Left kidney (tissue), 8 donors: ENCODE measurements at places on chromosomes 7 and 10. TPM values are rescaled to one million over a fixed set of nuclear protein-coding genes. Genes with fewer than 3 reads are reported as not detected.

DNA sequence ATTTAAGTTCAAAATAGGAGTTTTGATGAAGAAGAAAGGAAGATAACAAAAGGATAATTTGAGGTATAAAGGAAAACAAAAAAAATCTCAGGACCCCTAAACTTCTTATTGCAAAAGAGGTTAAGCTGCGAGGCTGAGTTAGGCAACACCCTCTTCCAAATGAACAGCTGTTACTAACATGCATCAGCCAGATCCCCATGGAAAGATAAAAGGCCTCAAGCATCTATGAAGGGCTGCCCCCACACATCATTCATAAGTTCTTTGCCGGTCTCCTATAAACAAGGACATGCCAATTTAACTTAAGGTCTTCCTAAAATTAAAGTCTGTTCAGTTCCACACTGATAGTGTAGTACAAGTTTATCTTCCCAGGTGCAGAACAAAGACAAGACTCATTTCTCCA lies 75.8 kb upstream of the IMMP2L start:
- DNase-seq, result no peak

GRCh38 chr10:87090779-87091178 lies 3.9 kb downstream of the GLUD1 start:
- DNase-seq, result no peak

OR6V1 gene
- not detected for polyA plus RNA-seq

DNA sequence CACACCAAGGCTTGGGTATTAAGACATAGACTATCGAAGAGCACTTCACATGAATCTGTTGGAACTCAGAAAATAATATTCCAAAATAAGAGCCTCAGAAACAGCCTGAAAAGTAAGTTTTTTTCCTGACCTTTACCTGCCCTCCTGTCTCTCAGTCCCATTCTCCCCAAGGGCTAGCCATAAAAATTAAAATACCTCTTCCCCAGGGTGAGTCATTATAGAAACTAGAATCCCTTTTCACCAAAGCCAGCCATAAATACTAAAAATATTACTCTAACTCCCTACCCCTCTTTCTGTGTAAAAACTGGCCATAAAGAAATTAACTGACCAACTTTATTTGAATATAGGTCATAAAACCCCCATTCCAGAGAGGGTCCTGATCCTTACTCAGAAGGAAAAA lies 87.9 kb upstream of the TMEM106B start:
- DNase-seq, result no peak

DNA sequence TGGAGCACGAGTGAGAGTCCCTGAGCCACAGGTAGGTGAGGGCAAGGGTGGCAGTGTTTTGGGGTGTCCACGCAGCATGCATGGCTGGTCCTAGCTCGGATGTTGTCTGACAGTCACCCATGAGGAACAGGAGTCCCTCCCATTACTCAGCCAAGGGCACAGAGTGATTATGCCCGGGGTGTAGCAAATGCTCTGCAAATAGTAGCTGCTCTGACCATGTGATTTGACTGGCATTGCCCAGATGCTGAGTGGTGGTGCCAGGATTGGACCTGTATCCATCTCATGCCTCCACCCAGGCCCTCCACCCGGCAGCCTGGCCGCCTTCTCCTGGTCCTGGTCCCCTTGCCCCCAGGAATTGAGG lies 150.8 kb downstream of the GRK5 start:
- no peak for DNase-seq

CRYGN gene
- 4.4 TPM for polyA plus RNA-seq

GRCh38 chr7:3283130-3283704 lies 17.8 kb upstream of the SDK1 start:
- DNase-seq, result no peak

BTBD16 gene
- polyA plus RNA-seq, result 1.4 TPM

- no peak for DNase-seq
Observed at GRCh38 chr7:77734659-77735421, 38.6 kb downstream of the RSBN1L start.

PTF1A gene
- not detected for polyA plus RNA-seq

DNA sequence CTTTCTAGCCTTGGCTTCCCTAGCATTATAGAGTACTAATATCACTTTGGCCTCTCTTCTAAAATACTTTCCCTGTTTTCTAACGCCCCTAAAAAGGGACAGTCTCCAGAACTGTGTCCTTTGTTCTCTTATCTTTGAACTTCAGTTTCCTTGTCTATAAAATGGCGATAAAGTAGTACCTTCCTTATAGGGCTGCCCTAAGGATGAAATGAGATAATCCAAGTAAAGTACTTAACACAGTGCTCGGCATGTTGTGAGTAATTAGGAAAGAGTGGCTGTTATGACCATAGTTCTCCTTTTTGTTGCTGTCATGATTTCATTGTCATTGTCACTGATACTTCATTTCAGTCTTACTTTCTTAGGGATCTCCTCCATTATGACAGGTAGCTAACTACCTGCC lies 114.7 kb downstream of the EXOC4 start:
- DNase-seq, result no peak

DNA sequence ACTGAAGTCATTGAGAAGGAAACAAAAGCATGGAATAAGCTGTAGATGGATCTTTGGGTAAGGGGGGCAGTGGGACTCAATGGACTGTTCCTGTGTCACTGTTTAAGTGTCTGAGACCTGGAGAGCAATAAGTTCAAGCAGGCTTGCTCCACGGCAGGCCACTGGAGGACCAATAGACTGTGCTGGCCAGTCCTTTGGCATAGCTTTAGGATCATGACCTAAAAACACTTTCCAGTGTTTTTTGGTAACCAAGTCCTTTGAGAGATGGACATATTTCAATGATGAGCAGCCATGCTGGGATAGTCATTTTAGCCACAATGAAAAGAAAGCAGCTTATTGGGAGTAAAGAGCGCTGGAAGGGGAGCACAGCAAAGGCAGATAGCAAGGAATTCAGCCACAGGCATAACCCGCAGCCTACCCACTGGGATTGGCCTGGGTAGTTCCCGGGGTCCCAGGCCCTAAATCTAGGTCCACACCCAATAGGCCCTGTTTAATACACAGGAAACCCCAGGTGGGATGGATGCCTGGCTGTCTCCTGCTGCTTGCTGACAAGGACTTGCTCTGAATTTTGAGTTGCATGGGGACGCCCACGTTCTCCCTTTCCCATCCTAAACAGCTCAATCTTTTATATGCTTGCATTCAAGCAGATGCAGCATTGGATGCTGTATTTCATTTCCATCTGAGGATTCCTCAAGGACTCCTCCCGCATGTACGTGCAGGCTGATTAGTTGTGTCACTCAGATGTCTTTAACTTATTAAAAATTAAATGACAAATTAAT lies 727.2 kb downstream of the KCNMA1 start:
- no peak for DNase-seq

DNA sequence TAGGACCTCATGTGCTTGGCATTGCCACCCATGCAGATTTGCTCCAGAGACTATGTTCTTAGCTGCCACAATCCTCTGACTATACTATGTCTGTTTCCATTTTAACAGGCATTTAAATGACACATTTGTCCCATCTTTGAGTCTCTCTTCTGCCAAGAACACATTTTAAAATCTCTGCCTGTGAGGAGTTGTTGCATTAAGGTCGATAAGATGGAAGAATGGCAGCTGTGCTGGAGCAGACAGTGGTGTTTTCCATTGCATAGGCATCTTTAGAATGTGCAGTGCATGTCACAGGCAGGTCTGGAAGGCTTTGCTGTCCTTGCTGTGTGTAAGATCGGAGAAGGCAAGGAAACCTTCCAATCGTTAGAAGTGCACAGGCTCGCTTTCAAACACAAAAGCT lies 70.9 kb upstream of the CELF2 start:
- DNase-seq, result no peak

GRCh38 chr10:30580241-30580640 lies 49.3 kb downstream of the LYZL2 start:
- DNase-seq, result no peak

DNA sequence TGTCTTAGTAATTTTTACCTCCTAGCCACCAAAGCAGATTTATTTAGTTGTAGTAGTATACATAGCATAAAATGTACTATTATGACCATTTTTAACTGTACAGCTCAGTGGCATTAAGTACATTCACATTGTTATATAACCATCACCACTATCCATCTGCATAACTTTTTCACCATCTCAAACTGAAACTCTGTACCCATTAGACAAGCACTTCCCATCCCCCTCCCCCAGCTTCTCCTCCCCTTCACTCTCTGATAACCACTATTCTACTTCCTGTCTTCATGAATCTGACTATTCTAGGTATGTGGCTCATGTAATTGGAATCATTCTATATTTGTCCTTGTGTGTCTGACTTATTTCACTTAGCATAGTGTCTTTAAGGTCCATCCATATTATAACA lies 71.9 kb downstream of the MRPL32 start:
- DNase-seq, result no peak

GRCh38 chr7:110881721-110882120 lies 209.2 kb upstream of the LRRN3 start:
- DNase-seq, result no peak

DNA sequence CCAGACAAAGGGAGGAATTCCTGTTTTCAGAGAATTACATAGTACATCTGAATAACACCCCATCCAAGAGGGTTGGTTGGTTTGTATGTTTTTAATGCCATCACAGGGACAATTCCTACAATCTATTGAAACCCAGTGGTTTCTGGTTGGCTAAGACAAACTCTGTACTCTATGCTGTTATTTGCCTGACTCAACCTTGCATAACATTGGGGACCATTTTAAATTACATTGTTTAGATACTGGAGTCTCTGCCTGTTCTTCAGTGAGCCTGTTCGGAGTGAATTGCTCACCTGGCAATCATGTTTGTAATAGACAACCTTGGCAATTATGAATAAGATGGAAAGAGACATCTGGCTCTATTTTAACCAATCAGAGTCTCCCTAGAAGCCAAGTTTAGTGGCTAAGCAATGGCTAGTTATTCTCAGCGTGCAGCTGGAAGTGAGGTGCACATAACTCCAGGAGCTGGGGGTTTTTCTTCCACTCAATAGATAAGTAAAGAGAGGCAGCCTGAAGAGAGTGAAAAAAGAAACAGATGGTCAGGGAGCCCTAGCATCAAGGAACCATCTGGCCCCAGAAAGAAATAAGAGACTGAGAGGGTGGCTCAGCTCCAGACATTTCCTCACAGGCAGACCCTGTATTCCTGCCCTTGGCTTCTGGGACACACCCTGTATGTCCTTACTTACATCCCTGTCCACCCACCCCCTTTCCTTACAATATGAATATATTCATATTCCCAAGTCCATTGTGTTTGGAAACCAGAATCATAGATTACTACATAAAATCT lies 21.2 kb upstream of the SLC35G1 start:
- no peak for DNase-seq

GRCh38 chr10:105956550-105956949 lies 1208.0 kb downstream of the SORCS1 start:
- no peak for DNase-seq

GRCh38 chr7:146479040-146479439 lies 362.4 kb downstream of the CNTNAP2 start:
- no peak for DNase-seq

DNA sequence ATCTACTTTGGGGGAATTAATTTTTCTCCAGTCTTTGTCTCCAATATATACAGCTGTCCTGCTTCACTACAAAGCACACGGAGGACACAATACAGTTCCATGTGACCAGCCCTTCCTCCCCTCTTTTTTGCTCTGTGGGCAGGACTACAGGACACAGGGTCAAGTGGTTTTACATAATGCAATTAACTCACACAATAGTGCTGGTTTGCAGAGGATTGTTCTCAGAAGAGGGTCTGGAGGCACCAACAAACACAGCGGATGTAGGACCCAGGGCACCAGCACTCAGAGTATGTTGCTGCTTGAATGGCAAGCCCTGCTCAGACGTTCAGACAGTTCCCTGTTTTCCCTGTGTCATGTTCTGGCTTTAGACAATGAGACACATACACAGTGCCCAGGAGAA lies 52.0 kb upstream of the NPTX2 start:
- DNase-seq, result no peak
